NCI-H1092 (cell line): ENCODE measurements at places on chromosomes 1 and 21.

DNA sequence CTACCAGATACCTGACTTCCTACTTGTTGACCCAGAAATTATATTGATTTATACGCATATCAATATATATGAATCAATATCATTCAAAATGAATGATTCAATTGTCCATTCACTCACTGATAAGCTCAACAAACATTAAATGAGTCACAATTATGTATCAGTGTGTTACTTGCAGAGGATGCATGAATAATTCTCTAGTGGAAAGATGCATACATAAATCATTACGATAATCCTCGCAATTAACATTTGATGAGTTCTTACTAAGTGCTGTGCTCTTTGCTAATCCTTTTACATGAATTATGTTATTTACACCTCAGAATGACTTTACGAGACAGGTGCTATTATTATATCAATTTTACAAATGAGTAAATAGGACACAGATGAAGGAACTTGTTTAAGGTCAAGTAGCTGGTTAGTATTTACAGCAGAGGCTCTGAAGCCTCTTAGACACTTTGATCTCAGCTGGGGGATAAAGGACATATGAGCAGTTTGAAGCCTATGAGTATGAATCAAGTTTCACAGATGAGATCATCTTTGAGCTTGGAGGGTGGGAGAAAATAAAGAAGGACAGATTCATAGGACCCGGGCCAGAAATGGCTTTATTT lies 112.8 kb upstream of the ADAMTS5 start:
- DNase-seq: no peak

- no peak for DNase-seq
Observed at GRCh38 chr1:4974981-4975685, 320.7 kb downstream of the AJAP1 start.

GRCh38 chr1:198849093-198849492 lies 210.3 kb downstream of the PTPRC start:
- no peak for DNase-seq

DNA sequence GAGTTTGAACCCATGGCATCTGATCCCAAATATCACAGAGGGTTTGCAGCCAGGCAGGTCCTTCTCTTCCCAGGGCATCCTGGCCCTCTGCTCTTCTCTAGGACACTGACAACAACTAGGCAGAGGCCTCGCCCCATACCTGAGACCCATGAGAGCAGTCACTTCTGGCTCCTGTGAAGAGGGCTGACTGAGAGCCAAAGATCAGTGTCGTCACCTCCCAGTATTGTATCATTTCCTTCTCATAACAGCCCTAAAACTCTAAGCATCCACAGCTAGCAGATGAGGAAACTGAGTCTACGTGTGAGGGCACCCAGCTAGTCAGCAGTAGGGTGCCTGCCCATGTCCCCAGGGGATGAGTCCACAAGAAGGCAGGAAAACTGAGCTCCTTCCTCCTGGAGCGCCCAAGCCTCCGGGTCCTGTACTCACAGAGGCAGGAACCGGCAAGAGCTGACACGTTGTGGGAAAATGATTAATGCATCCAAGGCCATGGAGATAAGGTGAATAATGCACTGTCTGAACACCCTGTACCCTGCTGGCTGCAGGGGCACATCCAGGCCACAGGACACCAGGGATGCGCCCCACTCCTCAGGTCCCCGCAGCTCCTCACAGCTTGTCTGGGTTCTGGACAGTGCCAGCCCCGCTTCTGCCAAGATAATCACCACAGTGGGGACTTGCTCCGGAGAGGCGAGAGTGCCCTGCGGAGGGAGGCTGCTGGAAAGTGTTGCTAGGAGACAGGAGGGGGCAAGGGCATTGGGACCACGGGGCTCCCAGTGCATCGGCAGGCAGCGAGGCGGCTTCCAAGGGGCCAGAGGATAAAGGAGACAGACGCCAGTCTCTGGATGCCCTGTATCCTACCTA lies 340.0 kb downstream of the NPHP4 start:
- DNase-seq: no peak

GRCh38 chr21:35905963-35906345 lies 154.4 kb downstream of the SETD4 start:
- no peak for DNase-seq
